ENCODE measurements at places on chromosomes 13 and 19.
A peak's percentile ranks its signal among the peaks of the same experiment; 100 is the strongest.

GRCh38 chr19:20397292-20397691 lies 168.3 kb downstream of the ZNF737 start:
- no peak for DNase-seq

- peak; percentile 48 for DNase-seq
Observed at GRCh38 chr13:51797664-51798488, 6.1 kb downstream of the DHRS12 start.

DNA sequence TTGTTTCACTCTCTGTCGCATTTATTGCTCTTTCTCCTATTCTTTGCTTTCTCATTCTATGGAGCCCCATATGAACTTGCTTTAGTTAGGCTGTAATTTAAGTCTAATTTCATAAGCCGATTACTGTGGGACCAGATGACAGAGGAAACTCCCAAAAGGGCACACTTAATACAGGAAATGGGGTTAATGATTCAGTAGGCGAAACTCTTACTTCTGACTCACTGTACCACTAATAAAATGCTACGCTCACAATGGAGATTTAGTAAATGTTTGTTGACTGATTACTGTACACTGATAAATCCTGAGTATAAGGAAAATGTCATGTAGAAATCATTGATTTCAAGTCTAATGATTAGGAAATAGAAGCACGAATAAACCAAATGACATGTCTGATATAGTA lies 276.4 kb downstream of the KLF5 start:
- DNase-seq, result no peak

GRCh38 chr19:38506375-38506722 lies 72.9 kb downstream of the RYR1 start:
- no peak for DNase-seq

DNA sequence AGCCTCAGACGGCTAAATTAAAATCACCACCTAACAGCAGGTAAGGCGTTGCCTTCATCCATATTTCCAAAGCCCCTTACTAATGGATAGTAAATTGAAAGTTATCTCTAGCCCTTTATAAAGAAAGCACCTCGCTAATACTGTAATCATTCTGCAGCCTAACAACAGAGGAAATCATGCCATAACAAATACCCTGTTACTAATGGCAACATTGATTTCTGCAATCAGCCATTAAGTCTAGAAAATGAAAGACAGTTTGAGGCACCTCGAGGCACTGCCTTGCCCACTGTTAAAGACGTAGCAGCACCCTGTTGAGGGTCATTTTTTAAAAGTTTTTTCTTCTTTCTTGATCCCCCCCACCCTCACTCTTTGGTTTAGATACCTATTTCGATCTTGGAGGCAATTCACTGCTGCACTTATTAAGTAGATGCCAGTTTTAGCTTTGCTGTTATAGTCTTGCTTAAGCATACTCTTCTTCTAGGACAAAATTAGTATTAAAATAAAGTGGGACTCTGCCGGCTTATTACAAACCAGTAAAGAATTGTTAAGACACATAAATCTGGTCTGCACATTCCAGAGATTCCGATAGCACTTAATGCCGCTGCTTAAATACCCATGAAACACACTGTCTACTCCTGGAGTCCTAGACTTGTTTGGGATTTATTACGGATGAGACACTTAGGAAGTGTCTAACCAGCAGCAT lies 74.8 kb downstream of the ZNF536 start:
- no peak for DNase-seq

DNA sequence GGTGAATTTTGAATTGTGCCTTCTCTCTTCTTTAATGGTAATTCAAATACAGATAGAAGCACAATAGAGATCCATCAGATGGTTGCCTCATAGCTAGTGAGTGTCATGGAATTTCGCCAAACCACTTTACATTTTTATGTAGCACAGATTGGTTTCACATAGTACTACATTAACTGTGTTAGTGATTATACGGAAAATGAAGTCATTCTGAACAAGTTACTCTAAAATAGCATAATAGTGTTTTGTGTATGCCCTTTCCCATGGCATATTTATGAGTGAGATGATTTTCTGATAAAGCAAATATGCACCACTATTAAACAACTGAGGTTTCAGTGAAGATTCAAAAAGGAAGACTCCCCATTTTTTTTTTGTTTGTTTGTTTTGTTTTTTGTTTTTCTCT lies 1623.5 kb downstream of the PCDH9 start:
- DNase-seq, result no peak

GRCh38 chr13:107730813-107731212 lies 484.5 kb downstream of the LIG4 start:
- no peak for DNase-seq

All from NCI-H1105 (cell line).